Ecto neural progenitor cell (in vitro differentiated cells): ENCODE measurements at places on chromosomes 12 and 14.

GRCh38 chr12:132275110-132275531 is 54.3 kb downstream of the GALNT9 start:
- DNase-seq, result peak; percentile 89

DNA sequence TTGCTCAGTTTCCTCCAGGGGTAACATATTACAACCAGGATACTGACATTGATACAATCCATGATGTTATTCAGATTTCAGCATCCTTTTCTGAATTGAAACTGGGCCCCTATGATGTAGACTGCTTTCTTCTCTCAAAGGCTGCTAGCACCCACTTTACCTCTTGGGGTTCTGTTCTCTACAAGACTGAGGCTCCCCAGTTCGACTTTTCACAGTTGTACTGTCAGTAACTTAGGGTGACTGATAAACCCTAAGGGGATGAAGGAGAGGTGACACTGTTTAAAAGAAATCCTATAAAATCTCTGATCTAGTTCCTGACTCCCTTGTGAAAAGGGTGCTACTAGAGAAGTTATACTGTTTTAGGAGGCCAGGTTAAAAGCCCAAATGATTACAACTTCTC is 818 bp downstream of the VPS33A start:
- no peak for DNase-seq

DNA sequence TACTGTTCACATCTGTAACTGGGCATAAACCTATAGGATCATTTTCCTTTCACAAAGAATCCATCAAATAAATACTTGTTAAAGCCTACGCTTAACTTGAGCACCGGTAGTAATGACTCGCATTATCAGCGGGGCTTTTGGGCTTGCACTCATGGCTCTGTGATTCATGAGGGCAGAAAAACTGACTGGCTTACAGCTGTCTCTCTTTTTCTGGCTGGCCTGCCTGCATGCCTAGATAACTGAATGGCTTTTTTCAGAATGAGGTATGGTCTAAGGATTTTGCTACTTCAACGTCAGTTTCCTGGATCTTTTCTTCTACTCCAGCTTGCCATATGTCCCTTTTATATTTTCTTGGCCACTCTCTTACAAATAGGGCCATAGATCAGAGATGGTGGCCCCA is 531.1 kb downstream of the NRXN3 start:
- no peak for DNase-seq

GRCh38 chr14:39240769-39241168 is 7.1 kb downstream of the MIA2 start:
- DNase-seq, result no peak

- no peak for DNase-seq
Measured at GRCh38 chr14:103418481-103418818, 33.2 kb downstream of the MARK3 start.

GRCh38 chr14:100896369-100897060 is 7.0 kb downstream of the RTL1 start:
- peak; percentile 51 for DNase-seq

DNA sequence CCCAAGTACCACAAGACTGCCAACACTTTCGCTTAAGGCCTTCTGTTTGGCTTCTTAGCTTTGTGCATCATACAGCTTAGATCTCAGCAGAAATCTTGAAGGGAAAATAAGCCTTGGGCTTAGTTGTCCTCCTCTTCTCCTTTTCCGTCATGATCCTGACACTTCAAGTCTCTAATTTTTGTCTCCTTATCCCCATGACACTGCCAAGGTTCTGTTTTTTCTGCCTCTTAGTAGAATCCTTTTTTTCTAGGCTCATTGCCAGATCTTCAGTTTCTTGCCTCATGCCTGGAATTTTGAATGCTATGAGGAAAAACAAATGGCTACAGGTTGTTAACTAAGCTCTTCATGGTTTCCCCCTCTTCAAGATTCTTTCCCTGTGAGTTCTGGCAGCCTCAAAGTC is 450.4 kb downstream of the LRFN5 start:
- no peak for DNase-seq

DNA sequence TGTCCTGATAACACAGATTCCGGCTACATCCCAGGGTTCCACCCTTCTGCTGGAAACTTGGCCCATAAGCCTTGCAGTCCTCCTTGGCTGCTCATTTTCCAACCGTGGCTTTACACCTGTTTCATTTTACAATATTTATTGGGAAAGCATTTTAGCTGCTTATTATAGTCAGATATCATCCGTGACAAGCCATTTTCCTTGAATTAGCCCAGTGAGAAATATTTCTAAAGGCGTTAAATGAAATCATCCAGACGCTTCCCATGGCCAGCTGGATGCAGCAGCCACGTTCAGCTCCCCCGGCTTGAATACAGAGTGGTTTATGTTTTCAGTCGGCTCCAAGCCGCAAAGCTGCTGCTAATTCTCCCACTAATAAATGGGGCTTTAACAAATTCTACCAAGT is 245.0 kb upstream of the PELI2 start:
- DNase-seq, result no peak

DNA sequence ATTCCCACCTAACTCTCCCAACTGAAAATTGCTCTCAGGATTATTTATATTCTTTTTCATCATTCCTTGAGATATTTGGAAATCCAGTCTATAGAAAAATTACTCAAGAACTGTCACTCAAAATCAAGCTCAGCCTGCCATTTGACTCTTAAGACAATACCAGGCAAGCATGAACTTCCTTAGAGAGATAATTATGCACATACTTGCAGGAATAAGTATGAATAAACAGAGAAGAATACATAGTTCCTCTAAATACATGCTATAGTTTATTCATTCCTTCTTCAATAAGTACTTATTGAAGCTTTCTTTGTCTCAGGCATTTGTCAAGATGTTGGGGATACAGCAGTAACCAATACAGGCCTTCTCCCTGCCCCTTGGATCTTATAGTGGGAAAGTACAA is 154.1 kb downstream of the SRGAP1 start:
- no peak for DNase-seq

GRCh38 chr14:102938191-102938590 is 15.7 kb downstream of the AMN start:
- DNase-seq, result no peak

DNA sequence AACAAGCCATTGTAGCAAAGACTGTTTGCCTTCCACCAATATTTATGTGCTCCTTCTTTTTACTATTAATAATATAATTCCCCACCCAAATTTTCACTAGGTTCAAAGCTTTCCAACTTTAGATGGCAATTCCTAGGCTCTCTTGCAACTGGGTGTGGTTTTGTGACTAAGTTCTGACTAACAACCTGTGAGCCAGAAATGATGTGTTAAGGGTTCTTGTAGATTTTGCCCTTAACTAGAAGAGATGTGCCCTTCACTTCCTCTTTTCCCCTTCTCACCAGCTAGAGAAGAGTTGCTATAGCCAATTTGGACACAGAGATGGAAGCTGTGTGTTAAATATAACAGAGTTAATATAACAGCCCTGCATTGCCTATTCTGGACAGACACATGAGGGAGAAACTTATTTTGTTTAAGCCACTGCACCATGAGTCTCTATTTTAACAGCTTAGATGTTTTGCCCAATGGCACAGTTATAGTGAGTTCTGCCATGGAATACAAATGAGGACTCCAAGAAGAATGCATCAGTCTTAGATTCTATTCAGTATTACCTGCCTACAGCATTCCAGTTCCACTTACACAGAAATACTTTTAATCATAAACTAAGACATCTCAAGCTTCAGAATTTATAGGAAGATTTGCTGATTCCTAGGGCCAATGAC is 216.2 kb downstream of the DUSP6 start:
- no peak for DNase-seq

- no peak for DNase-seq
Measured at GRCh38 chr12:79046021-79046420, 181.4 kb downstream of the SYT1 start.

DNA sequence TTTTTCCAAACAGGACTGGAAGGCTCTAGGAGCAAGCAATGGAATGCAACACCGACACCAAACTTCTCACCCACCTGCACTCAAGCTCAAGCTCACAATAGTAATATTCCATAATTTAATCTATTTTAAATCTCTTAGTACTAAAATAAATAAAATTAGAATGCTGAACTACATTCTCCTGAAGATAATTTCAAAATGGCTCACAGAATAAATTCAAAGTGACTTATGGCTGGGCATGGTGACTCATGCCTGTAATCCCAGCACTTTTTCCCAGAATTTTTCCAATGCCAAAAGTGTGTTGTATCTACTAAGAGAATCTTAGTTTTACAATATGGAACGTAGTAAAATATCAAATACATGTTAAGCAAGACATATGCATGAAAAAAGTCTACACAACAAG is 31.5 kb downstream of the DUSP16 start:
- no peak for DNase-seq

- no peak for DNase-seq
Measured at GRCh38 chr12:57479043-57479375, 657 bp downstream of the ARHGAP9 start.

DNA sequence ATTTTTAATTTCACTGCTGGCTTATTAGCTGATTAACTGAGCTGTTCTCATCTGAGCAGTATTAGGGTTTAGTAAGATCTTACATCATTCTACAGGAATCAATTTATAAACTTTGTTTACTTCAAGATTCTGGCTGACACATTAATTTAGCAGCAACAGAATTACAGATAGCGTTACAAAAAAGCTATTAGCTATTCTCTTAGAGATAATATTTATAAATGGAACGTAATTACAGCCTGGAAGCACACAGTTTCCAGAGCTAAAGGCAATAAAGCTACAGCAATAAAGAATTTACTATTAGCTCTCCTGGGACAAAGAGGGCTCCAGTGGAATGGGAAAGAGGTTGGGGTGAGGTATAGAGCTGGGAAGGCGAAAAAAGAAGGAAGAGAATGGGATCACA is 34.7 kb downstream of the PDE6H start:
- no peak for DNase-seq

GRCh38 chr14:24381363-24382063 is 13.5 kb downstream of the NFATC4 start:
- DNase-seq, result no peak

GRCh38 chr14:90398841-90399540 is 2.2 kb downstream of the CALM1 start:
- no peak for DNase-seq

DNA sequence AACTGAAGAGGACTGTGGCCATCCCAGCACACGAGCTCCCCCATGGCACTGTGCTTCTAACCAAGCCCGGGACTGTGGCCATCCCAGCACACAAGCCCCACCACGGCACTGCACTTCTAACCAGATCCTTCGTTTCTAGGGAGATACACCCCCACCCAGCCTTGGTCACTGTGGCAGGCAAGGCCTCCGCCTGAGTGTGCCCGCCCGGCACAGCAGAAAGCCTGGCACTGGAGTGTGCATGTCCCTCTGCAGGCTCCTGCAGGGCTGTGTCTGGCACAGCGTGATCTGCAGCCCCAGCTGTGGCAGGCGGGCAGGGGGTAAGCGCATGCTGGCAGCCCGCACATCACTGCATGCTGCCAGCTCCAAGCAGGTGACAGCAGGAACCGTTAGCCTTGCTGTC is 49.8 kb downstream of the CCDC85C start:
- DNase-seq, result no peak

DNA sequence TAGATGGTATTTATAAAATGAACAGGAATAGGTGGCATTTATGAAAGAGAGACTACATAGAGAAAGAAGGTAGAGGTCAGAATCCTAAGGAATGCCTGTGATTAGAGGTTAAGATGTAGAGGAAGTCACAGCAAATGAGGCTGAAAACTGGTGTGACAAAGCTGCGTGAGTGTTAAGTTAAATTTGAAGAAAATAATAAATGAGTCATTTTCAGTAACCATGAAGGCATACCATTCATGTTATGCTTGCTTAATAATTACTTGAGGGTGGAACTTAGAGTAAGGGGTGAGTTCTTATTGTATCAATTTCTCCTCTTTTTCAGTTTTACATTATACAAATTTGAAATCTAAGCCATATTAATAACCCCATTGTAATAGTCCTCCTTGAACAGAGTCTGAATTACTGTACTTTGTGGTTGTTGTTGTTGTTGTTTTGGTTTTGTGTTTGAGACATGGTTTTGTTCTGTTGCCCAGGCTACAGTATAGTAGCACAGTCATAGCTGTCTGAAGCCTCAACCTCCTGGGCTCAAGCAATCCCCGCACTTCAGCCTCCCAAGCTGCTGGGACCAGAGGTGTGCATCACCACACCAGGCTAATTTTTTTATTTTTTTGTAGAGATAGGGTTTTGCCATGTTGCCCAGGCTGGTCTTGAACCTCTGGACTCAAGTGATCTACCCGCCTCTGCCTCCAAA is 761.5 kb downstream of the GALC start:
- no peak for DNase-seq

DNA sequence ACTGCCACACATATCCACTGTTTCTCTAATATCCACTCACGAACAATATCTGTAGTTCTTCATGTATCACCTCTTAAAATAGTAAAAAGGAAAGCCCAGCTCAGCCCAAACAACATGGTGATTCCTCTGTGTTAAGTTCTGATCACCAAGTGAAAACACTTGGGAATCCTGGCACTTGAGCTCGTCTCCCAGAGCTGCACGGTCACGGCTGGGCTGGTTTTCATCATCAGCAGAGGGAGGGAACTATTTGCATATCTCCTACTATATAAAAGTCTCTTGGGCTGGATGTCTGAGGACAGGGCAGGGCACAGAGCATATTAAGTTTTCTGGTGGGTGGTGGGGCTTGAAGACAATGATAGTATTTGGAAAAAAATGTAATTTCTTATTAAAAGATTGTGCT is 870.6 kb downstream of the TMEM121 start:
- DNase-seq, result no peak

DNA sequence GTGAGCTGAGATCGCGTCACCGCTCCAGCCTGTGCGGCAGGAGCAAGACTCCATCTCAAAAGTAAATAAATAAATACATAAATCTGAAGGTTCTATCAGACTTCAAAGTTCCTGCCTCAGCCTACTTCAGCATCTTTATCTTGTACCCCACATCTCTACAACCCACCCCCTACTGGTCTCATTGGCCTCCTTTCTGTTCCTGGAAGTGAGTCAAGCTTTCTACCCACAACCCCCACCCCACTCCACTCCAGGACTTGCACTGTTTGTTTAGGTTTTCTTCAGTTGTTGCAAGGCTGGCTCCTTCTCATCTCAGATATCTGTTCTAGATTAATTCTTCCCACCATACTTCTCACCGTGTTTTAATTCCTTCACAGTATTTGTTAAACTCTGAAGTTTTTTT is 714 bp upstream of the PSMC6 start:
- DNase-seq, result no peak

DNA sequence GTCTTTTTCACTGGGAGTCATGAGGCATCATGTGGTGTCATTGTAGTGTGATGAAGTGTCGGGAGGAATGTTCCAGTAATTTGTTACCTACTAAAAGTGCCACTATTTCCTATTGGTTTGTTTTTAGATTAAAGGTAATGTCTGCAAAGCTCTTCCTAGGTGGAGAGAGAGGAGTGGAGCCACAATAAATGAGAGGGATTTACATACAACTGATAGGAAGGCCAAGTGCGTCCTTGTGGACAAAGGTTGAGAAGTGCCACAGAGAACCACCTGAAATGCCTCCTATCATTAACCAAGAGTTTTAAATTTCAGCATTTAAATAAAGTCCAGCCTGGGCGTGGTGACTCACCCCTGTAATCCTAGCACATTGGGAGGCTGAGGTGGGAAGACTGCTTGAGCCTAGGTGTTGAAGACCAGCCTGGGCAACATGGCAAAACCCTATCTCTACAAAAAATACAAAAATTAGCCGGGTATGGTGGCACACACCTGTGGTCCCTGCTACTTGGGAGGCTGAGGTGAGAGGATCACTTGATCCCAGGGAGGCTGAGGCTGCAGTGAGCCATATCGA is 2.5 kb upstream of the SNX6 start:
- DNase-seq, result no peak
